ENCODE measurements at places on chromosomes 7 and 10.
A peak's percentile ranks its signal among the peaks of the same experiment; 100 is the strongest.

DNA sequence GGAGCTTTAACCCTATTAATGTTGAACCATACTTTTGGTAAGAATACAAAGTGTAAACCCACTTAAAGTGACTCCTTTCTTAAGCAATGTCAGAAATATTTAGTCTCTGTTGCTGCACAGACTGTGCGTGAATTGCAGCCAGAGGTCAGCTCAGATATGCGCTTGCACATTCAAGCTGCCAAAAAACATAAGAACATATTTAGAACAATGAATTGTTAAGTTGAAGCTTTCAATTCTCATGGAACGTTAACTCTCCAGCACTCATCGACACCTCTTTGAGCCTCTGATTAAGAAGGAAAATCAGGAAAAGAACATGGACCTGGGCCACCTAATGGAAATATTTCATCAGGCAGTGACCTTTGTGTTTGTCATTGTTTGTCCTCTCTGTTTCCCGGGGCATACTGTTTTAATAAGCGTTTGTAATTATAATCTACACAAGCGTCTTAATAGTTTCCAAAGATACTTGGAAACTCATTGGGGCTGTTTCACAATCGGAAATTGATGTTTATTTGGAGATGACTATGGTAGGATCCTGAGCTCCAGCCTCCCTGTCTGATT, 193.0 kb upstream of the CELF2 start:
- no peak for DNase-seq

DNA sequence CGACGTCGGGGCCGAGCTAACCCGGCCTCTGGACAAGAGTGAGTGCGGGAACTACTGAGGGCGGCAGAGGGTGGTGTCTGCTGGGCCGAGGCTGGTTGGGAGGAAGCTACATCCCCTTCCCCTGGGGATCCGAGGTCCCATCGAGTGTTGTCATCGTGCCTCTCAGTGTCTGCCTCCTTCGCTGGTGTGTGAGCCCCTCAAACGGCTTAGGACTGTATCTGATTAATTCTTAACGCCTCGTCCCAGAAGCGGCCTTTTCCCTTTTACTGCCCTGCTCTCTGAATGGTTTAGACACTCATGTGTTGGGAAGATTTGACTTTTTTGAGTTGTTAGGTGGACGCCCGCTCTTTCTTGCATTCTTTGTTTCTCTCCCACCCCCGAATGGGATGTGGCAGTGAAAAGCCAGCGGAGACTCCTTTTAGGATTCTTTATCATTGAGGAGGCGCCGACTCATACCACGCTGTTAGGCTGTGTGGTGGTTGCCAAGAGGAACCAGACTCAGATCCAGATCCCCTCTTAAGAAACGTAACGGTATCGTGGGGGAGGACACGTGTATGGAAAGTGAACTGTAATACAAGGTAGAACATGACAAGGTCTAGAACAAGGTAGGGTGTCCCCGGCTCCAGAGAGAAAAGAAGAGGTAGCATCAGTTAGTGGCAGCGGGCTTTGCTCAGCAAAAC, 631 bp downstream of the SUPV3L1 start:
- no peak for DNase-seq

DNA sequence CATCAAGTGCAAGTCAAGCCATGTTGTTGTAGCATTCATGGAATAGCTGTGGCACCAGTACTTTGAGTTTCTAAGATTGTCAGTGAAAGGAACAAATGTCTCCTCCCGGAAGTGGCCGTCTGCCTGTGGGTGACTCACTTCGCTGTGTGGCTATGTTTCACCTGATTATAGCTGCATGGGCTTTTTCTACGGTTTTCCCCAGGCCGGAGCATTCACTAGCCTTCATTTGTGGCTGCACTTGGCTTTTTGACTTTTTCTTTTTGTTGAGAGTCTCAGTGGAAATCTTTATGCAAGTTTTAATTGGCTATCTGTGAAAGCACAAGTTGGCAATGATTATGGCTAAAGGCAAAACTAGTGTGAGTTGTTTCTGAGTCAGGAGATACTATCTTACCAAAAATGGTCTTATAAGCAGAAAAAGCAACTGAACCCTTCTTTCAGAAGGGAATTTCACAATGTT, 35.0 kb downstream of the SRI start:
- DNase-seq: no peak

DNA sequence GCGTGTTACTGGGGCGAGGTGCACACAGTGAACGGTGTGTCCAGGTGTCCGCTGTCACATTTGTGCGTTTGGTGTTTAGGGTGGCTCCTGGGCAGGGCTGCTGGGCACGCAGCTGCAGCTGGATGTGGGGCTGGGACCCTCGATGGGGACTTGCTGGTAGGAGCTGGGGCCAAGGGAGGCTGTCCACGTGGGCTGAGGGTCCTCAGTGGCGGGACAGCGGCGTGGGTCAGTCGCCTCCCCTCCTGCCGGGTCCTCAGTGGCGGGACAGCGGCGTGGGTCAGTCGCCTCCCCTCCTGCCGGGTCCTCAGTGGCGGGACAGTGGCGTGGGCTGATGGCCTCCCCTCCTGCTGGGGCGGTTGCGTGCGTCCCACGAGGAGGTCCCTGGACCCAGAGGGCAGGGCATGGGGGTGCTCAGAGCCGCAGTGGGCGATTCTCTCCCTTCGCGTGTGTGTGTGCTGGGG, 68.5 kb downstream of the INPP5A start:
- no peak for DNase-seq

DNA sequence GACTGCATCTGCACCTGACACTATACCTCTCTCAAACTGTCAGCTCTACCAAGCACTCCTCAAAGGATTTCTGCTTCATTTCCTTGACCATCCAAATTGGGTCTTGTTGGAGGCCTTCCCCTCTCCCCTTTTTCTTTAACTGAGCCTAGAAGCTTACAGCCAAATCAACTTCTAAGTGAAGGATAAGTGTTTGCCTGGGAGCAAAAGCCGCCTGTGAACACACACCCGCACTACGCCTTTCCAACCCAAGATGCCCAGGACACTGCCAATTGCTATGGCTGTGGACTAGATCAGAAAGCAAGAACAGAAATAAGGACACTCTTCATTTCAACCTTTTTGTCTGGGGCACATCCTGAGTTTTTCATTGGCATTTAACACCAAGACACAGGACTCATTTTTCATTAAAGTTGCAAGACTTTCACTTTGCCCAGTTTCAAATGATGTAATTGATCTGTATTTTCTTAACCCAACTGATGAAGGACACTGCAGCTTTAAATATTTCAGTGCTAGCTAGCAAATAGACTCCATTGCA, 52.8 kb downstream of the CPEB3 start:
- peak; percentile 9 for DNase-seq

DNA sequence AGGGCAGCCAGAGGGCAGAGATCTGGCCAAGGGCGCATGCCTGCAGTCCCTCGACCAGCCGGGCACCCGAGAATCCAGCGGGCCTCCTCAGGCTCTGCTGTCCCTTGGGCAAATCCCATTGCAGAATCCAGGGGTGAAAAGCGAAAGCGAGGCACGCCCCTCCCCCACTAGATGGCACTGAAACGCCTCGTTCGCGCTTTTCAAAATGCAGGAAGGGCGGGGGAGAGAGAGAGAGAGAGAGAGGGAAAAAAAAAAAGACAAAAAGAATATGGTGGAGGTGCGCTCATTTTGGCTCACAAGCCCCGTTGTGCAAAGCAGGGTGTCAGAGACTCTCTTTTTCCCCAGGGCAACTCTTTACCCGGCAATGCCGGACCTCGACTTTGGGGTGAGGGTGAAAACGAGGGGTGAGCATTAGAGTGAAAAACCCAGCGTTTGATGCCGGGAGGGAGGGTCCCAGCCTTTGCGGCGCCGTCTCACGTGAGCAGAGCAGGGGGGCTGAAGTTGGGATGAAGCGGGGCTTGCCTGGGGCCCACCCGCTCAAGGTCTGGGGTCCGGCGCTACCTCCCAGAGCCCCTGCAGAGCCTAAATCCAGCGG, 2.5 kb upstream of the TMEM178B start:
- DNase-seq: peak; percentile 80

- no peak for DNase-seq
Observed at GRCh38 chr10:119667562-119668328, 16.6 kb downstream of the BAG3 start.

DNA sequence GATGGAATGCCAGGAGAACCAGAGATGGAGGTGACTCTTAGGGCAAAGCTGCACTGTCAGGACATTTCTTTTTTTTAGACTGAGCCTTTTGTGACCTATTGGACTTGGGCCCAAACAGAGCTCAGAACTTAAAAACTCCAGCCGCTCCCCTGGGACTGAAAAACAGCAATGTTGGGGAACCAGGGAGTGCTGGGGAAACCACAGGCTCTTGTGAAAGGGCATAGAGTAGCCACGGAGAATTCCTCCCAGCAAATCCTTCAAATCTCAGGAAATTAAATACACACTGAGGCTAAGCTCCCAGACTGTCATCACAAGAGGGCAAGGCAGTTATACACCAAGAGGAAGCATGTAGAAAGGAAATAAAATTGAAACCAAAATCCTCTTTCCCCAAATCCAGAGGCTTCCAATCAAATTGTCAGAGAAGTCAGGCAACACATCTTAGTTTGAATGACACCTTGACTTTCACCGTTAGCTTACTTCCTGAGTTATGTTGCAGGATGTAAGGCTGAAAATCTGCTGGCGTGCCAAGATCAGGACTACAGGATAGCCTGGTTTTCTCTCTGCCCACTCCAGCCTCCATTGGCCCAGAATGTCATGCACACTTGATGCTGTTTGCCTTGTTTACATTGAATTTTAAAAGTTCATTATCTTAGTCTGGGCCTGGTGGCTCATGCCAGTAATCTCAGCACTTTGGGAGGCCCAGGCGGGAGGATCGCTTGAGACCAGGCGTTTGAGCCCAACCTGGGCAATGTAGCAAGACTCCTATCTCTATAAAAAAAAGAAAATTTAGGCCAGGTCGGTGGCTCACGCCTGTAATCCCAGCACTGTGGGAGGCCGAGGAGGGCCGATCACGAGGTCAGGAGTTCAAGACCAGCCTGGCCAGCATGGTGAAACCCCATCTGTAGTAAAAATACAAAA, 2.6 kb upstream of the RFC2 start:
- DNase-seq: no peak

DNA sequence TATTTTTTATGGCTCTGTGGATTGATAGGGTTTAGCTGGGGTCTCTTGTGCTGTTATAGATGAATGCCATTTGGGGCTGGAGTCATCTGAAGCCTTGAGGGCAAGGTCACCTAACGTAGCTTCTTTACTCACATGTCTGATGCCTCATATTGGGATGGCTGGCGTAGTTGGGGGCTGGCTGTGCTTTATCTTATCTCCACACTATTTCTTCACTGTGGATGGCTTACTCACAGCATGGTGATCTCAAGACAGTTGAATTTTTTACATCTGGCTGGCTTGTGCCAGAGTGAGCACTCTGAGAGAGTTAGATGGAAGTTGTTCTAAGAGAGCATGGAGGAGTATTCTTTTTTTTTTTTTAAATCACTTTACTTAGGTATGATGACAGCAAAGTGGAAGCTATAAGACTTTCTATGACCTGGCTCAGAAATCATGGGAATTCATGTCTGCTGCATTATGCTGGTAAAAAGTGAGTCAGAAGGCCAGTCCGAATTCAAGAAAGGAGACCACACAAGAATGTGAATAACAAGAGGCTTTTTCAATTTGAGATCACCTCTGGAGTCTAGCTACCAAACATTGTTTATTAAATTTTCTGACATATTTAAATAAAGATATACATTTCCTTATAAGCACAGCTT, 252.4 kb upstream of the TPK1 start:
- no peak for DNase-seq

- DNase-seq: no peak
Observed at GRCh38 chr10:125991392-125991791, 95.0 kb downstream of the FANK1 start.

DNA sequence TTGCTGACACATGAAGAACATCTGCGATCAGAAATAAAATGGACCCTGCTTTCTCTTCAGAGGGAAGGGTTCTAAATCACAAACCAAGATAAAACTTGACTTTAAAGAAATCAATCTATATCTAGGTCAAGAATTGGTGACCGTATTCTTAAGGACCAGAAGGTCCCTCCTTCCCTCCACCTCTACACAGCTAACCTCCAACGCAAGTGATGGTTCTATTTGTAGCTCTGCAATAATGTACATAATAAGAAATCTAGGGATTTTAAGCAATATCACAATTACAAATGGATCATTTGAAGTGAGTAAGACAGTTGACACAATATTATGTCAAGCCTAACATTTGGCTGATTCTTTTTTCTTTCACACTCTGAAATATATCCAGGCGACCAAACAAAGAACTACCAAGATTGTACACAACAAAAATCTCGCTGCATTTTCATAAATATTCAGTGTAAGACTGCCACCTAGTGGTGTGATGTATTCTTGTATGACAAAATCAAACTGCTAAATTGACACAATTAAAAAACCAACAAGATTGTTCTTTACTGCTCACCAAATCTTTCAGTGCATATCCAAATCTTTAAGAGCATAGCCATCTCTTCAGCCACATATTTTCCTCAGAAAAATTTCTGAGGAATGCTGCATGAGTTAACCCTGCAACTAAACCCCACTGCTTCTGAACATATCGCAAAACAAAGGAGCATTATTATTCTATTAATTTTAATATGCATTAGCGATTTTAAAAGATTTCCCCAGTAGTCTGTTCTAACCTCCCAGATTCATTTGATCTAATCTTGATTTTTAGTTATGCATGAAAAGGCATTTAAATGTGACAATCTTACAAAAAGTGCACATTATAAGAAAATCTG, 44.5 kb downstream of the ICA1 start:
- DNase-seq: no peak

Measured in nucleus accumbens (tissue), 56 donors.